Cerebellar nuclear complex (tissue), 1 donor: ENCODE measurements at places on chromosomes 6 and 20.

GRCh38 chr6:127586372-127586771, 9.4 kb downstream of the C6orf58 start:
- DNase-seq = no peak

GRCh38 chr6:152091201-152091600, 283.7 kb downstream of the ESR1 start:
- no peak for DNase-seq

DNA sequence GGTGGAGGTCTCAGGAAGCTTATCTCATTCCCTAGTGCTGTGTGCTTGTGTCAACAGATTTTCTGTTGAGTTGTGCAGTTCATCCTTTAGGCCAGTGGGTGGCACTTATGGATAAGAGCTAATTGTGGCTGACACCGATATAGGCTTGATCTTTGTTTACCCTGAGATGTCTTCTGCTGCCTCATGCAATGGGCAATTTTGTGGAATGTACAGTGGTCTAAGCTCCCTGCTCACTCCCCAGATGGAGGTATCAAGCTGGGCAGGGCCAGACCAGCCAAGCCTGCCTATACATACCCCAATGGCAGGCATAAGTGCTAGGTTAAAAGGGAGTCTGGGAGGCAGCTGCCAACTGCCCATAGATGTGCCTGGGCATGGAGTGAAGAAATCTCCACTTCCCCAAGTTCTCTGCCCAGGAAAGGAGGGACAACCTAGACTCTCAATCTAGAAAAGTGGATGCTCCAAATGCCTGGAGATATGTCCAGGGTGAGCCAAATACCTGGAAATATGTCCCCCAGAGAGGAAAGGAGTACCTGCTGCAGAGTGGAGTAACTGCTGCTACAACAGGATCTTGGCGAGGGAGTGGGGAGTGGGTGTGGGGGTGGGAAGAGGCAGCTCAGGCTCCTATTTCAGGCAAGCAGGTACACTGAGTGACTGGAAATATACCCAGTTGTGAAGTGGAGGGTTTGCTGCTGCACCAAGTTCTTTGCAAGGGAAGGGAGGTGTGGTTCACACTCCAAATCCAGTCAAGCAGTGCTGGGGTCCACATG, 53.2 kb upstream of the ARG1 start:
- no peak for DNase-seq

- DNase-seq = no peak
Observed at GRCh38 chr20:62303340-62304226, 786 bp downstream of the ADRM1 start.

DNA sequence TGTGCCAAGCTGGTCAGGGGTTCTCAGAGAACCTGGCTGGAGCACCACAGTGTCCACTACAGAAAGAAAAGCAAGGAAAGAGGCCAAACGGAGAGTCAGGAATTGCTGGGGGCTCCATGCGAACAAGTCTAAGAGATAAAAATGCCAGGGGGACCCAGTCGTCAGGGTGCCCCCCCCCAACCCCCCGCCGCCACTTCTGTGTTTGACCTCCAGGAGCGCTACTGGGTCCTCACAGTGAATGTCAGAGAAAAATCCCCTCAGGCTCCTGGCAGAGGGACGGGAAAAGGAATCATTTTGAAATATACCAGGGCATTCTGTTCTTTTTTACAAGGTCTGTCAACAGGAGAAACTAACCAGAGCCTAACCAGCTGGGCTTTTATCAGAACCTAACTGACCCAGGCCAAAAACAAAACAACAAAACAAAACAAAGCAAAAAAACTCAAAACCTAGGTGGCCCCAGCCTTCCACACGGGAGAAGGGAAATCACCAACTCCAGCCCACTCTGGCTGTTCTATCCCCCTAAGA, 17.9 kb upstream of the NELFCD start:
- DNase-seq = no peak

GRCh38 chr6:169162752-169163407, 90.8 kb downstream of the THBS2 start:
- no peak for DNase-seq

DNA sequence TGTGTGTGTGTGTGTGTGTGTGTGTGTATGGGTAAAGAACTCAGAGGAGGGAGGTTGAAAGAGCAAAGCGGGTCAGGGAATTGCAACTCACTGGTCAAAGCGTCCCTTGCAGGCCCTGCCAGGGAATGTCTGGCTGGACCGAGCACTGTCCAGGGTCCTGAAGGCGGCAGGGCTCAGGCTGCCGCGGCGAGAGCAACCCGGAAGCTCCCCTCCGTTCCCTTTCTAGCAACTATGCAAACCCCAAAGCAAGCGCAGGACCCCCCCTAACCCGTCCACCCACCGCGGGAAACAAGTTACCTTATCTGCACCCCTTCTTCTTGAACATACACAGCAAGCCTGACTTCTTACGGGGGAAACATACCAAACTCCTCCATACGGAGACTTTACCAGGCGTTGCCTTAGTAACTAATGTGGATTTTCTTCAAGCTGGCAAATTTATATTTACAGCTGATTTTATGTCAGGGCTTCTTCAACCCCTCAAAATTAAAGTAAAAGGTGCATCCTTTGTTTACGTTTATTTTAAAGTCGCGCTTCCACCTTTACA, 538 bp upstream of the GRM1 start:
- no peak for DNase-seq

GRCh38 chr6:126102358-126102757, 116.0 kb downstream of the TRMT11 start:
- no peak for DNase-seq

DNA sequence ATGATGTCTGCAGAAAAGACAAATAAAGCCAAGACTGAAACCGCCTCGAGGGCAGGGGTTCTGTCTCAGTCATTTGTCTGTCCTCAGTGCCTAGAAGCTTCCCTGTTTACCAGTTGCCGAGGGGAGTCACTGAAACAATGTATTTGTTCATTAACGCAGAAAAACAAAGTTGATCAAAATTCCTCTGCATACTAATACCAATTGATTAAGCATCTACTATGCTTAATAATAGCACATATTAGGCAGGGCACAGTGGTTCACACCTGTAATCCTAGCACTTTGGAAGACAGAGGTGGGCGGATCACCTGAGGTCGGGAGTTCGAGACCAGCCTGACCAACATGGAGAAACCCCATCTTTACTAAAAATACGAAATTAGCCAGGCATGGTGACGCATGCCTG, 1.8 kb upstream of the FKBP5 start:
- DNase-seq = no peak

DNA sequence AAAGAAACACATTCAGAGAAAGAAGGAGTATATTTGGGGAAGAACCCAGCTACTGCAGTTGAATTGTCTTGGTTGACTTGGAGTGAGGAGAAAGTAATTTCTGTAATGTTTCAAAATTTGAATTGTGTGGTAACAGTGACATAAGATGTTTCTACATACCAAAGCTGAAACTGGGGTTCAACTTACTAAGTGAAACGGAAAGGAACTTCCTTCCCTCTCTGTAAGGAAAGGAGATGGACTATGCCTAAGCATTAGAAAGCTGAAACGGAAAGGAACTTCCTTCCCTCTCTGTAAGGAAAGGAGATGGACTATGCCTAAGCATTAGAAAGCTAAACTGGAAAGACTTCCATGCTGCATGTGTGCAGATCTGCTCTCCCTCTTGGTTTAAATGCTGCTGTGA, 46.0 kb downstream of the HUS1B start:
- DNase-seq = no peak

GRCh38 chr6:125846292-125847024, 55.7 kb downstream of the NCOA7 start:
- no peak for DNase-seq

DNA sequence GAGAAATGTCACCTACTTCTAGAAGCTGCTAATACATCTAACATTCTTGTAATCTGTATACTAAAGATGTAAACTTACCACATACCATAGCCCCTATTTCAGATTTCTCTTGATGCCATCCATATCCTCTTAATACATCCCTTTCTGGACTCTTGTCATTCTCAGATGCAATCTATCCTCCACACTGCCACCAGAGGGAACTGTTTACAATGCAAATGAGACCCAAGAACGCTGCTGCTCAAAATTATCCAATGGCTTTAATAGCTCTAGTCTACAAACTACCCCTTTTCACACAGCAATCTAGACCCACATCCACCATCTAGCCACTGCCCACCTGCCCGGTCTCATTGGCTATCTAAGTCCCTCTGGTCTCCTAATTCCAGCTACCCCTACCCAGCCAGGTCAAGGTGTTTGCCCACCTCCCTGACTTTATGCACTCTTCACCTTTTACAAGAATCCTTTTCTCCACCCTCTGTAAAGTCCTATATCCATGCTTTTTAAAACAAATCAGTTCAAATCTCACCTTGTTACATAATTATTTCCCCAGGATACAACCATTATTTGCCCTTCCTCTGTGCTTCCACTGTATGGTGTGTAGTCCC, 14.8 kb downstream of the FAXC start:
- DNase-seq = no peak

DNA sequence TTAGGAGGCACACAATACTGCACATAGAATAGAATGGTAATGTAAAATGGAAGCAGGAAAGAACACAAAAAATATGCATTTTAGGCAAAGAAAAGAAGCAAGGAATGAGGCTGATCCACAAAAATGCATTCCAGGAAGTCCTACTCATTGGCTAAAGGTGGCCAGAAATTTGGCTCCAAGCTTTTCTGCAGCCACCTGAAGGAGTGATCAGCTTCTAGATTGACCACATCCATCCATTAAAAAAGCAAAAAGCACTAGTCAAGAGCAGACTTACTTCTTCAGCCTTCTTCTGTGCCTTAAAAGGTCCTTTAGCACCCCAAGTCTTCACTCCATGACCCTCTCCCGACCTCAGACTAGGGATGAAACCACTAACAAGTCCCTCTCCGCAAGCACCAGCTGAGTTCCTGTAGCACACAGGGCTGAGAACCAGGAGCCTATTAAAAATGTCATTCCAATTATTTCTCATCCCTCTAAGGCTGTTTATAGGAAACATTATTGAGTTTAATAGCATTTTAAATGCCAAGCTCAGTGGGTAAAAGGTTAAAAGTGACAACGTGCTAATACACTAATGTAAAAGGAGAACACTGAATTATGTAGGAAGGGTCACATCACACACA, 36.5 kb downstream of the TRAM2 start:
- no peak for DNase-seq

- DNase-seq = no peak
Observed at GRCh38 chr6:103791458-103791857, 1068.3 kb downstream of the HACE1 start.

DNA sequence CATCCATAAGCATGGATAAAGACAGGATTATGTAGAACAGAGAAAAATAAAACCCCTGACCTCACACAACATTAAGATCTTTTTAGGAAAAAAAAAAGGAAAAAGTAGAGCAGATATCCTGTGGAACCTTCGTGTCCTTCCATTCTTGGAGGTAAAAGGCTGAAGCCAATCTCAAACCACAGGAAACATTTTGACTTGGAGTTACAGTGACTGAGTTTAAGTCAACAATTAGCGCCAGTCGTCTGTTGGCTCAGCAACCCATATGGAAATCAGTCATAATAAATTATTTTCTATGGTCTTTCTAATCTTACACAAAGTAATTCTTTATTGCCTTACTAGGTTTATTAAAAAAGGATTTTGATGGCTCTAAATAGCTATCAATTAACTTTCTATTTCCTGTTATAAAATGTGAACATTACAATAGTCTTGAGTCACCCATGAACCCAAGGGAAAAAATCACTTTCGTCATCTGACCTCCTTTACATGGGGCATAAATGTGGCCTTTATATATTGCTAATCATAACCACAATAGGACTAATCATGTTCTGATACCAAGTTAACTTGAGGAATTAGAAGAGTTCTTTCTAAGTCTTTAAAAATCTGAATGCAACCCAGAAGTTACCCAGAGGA, 592.9 kb downstream of the TFAP2B start:
- no peak for DNase-seq

GRCh38 chr20:56392881-56393482, 537 bp downstream of the CSTF1 start:
- no peak for DNase-seq

GRCh38 chr6:42615518-42615917, 51.7 kb downstream of the UBR2 start:
- DNase-seq = no peak

DNA sequence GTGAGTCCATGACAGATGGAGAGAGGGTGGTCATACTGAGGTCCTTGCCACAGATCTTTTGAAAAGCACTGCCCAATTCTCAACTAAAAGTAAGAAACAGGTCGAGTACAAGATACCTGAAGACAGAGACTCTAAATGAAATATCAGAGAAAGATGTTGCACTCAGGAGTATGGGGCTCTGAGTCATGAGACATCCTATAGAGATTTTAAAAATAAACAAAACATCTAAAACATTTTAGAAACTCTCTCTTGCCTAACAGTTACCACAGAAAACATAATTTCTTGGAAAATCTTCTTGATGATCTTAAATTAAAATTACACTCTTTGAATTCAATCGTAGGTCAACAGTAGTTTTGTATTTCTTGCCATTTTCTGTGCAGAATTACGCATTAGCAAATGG, 348.9 kb upstream of the MARCKS start:
- no peak for DNase-seq

GRCh38 chr6:15736297-15736696, 73.5 kb upstream of the DTNBP1 start:
- DNase-seq = no peak

GRCh38 chr6:43938178-43939105, 168.4 kb downstream of the VEGFA start:
- no peak for DNase-seq

- DNase-seq = no peak
Observed at GRCh38 chr6:153621491-153621890, 417.5 kb upstream of the OPRM1 start.

GRCh38 chr6:165404697-165405096, 95.3 kb upstream of the C6orf118 start:
- no peak for DNase-seq

DNA sequence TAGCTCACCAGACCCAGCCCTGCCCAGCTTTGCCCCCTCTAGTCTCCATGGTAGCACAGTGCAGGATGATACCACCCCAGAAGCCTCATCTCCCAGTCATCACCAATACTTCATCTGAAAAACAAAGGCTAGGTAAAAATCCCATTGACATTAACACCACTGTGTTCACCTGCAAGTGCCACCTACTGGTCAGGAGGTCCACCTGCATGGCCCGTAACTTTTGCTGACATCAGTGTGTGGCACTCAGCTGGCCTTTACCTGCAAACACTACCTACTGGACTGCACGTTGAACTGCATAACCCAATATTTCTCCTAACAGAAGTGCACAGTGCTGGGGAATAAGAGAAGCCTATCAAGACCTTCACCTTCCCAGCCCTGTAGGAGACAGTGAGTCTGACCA, 234.7 kb upstream of the ADGRB3 start:
- DNase-seq = no peak

GRCh38 chr6:34527751-34528670, 28.1 kb downstream of the SPDEF start:
- no peak for DNase-seq

GRCh38 chr6:44016131-44016870, 111.0 kb downstream of the MRPL14 start:
- DNase-seq = no peak

- no peak for DNase-seq
Observed at GRCh38 chr6:139996253-139996834, 621.9 kb upstream of the CITED2 start.

GRCh38 chr6:37934276-37934675, 114.7 kb downstream of the ZFAND3 start:
- no peak for DNase-seq

- DNase-seq = no peak
Observed at GRCh38 chr6:73121421-73121993, 103.8 kb downstream of the KHDC1L start.
